ENCODE measurements at places on chromosomes 3 and 15.
A peak's percentile ranks its signal among the peaks of the same experiment; 100 is the strongest.

GRCh38 chr3:23071296-23071695, 131.8 kb upstream of the UBE2E2 start:
- DNase-seq: no peak

DNA sequence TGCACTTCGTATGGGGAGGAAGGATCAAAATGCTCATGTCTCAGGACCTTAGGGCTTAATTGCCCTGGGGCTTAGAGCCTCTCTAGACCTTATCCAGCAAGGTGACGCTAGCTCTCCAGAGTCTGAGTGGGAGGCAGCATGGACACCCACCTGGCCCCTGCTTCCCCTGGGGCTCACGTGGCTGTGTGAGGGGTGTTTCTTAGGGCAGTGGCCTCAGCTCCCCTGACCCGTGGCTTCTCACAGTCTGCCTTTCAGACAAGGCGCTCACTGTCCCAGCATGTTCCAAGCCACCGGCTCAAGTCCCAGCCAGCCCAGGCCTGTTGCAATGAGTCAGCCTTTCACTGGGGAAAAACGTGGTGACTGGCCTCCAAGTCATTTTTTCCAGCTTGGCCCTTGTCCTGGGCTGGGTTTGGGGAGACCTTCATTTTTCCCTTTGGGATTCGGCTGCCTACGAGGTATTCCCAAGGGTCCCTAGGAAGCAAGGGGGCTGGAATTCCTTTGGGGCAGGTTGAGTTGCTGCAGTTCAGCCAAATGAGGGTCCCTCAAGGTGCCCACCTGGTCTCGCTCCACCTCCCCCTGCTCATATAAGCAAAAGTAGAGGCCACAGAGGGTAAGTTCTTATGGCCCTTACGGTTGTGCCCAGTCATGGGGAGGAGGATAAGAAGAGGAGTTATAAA, 15.7 kb downstream of the BHLHE40 start:
- DNase-seq: peak; percentile 94

- peak; percentile 67 for DNase-seq
These were observed 68.3 kb upstream of the GLCE start for GRCh38 chr15:69092159-69092558.

DNA sequence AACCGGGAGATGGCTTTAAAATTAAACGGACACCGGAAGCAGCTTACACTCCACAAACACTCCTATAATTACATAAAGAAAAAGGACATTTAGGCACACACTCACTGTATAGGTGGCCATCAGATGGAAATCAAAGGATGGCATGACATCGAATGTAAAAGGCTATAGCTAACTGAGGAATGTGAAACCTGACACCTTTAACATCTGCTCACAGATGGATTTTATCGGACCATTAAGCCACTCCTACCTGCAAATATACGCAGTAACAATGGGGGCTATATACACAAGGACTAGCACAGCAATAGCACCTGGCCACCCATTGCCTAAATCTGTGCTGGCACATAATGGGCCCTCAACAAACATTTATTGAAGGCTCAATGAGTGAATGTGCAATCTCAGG, 14.5 kb upstream of the RBSN start:
- no peak for DNase-seq

Measured in astrocyte of the hippocampus (primary cell).